Thymus (tissue), 14 donors: ENCODE measurements at places on chromosomes 6 and 20.

GRCh38 chr20:14583413-14583812 is 246.0 kb upstream of the FLRT3 start:
- DNase-seq = no peak

DNA sequence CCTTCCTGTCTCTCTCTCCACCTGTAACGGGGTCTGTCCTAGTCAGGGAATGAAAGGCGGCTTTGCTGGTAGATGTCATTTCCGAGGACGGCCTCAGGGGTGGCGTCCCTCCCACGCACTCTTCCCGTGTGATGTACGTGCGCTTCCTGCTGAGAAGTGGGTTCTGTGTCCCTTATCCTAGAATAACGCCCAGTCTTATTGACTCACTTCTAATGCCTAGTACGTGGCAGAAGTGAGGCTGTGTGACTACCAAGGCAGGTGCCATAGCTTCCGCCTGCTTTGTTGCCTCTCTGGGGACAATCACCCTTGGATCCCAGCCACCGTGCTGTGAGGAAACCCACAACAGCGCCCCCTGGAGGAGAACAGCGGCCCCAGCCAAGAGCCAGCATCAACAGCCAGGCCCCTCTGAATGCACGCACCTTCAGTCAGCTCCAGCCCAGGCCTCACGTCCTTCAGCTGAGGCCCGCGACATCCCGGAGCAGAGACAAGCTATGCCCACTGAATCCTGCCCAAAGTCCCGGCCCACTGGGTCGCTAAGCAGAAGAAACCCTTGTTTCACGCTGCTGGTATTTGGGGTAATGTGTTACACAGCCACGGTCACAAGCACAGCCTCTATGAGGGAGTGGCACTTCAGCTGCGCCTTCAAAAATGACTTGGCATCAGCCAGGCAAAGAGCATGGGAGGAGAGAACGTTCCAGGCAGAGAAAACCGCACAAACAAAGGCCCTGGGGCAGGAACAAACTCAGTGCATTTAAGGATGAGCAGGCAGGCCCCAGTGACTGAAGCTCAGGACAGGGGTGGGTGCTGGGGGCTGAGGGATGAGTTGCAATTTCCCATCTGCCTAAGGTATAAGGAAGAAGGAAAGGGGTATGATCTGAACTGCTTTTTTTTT is 224.2 kb downstream of the NFATC2 start:
- DNase-seq = peak; percentile 16

DNA sequence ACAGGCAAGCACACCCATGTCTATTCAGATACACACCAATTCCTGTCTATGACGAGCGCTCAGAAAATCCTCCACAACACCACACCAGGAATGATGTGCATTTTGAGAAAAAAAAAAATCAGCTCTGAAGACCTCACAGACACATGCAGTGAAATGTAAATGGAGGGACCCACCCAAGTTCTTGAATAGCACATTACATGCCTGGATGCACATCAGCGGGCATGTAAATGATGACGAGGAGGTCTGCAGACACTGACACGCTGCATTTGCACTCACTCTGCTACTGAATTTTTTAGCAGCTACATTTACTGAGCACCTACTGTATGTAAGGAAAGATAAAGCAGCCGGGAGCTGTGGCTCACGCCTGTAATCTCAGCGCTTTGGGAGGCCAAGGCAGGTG is 14.7 kb downstream of the NRSN2 start:
- DNase-seq = no peak

- no peak for DNase-seq
Observed at GRCh38 chr6:37432590-37432915, 468 bp upstream of the CMTR1 start.

- no peak for DNase-seq
Observed at GRCh38 chr20:52494244-52494643, 302.7 kb upstream of the ZFP64 start.
